ENCODE measurements at places on chromosomes 2 and 18. TPM values are rescaled to one million over a fixed set of nuclear protein-coding genes. Genes with fewer than 3 reads are reported as not detected.

Gene FBXO36
- 3.5 TPM for total RNA-seq

Gene SIGLEC15
- total RNA-seq = not detected

Gene POTEC
- total RNA-seq = not detected

Gene PLGLB1
- total RNA-seq = 4.6 TPM

Gene ASB18
- not detected for total RNA-seq

Gene CNDP1
- 0.59 TPM for total RNA-seq

Gene OR6B2
- total RNA-seq = not detected

Gene DPYSL5
- 201 TPM for total RNA-seq

DNA sequence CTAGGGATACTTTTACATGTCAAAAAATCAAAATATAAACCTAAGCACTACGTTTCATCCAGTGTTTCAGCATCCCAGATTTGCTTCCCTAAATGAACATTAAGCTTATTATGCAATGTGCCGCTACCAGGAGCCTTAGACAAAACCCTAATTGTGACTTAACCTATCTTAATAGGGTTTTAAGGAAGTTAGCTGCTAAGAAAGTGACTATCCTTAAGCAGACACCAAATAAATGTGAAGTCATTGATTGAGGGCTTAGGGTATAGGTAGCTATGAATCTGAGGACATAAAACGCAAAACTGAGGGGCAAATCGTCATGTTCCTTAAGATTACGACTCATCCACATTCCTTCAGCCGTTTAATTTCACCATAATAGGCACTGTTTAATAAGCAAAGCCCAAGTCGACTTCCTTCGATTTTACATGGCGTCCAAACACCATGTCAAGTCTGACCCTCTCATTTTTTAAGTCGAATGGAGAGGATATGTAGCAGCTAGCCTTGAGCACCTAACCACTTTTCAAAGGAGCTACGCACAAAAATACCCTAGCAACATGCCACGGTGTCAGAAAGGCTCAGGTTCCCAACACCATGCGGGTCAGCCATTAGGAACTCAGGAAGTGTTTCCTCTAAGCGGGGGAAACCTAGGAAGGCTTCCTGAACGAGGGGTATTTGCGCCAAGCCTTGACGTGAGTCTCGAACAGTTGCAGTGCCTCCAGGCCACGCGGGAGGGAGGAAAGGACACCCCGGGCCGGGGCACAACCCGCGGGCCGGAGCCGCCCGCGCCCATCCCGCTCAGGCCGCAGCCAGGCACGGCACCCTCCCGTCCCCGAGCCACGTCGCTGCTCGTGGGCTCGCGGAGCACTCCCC is 1.0 kb downstream of the HDLBP start:
- DNase-seq = no peak
- peak overlapping the region; percentile 90 for H3K27ac ChIP-seq
- peaks cover 55% of the 10 kb centered on the region for H3K4me1 ChIP-seq
- peaks cover 3% of the 10 kb centered on the region for H3K36me3 ChIP-seq
- peak overlapping the region; percentile 92 for H3K4me3 ChIP-seq

GRCh38 chr18:74631623-74632350 is 34.1 kb downstream of the ZNF407 start:
- H3K36me3 ChIP-seq = peaks cover 13% of the 10 kb centered on the region
- H3K27ac ChIP-seq = peak overlapping the region; percentile 54
- no peak for DNase-seq
- no peak overlapping the region for H3K4me3 ChIP-seq
- H3K27me3 ChIP-seq = no peaks in the 10 kb centered on the region

DNA sequence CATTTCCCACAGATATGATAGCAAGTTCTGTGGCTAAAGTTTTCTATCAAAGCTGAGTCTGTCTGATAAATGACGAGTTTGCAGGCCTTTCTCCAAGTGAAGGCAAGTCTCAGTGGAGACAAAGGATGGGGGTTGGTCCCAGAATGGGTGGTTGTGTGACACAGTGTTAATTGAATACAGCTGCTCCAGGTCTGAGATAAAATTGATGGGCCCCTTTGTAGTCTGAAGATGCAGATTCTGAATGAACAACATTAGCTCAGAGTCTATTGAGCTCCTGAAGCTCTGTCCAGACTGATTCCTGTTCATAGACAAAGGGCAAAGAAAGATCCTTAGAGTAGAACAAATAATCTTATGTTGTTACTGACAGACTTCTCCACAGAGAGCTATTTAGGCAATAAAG is 296.9 kb upstream of the CYRIA start:
- H3K4me3 ChIP-seq = no peak overlapping the region
- no peak for DNase-seq
- H3K36me3 ChIP-seq = no peaks in the 10 kb centered on the region
- peak overlapping the region; percentile 13 for H3K27ac ChIP-seq
- H3K4me1 ChIP-seq = peaks cover 18% of the 10 kb centered on the region

DNA sequence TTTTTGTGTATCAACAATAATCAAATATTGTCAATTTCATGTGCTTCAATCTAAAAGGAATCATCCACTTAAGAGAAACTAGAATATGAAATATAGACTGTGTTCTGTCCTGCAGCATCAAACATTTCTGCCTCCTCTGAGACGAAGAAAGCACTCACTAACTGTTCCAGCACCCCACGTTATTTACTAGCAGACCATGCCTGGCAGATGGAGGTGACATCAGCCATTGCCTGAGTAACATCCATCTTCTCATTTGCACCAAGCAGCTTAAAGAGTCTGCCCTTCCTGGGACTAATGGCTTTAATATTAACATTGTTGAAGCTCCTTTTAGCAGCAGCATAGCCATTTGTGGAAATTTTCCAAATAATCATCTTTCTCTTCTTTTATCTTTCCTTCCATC is 25.7 kb downstream of the SGPP2 start:
- DNase-seq = no peak
- no peak overlapping the region for H3K27ac ChIP-seq
- H3K27me3 ChIP-seq = no peaks in the 10 kb centered on the region
- H3K4me1 ChIP-seq = no peaks in the 10 kb centered on the region
- no peak overlapping the region for H3K4me3 ChIP-seq

DNA sequence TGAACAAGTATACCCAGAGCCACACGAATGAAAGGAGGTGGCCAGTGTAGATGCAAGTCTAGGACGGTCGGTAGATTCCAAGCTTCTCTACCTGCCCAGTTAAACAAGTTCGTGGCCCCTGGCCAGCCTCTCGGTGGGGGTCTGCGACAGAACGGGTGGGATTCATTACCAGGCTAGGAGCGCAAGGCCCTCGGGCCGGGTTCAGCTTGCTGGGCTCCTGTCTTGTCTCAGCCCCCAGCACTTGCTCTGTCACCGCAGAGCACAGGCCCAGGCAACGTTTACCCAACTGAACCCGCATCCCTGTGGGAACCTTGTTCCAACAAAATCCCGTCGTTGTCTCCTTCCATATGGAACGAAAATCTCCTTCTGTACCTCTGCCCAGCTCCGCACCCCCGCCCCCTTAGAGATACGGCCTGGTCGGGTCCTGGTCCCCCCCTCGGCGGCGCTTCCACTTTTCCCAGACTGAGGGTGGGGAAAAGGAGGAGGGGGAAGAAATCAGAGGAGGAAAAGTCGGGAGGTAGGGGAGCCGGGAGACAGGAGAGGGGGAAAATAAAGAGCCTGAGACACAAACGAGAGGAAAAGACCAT is 1.9 kb upstream of the EMX1 start:
- peak overlapping the region; percentile 67 for H3K4me3 ChIP-seq
- no peaks in the 10 kb centered on the region for H3K36me3 ChIP-seq
- peaks cover 66% of the 10 kb centered on the region for H3K27me3 ChIP-seq
- H3K27ac ChIP-seq = no peak overlapping the region

- H3K27ac ChIP-seq = no peak overlapping the region
- no peak for DNase-seq
- H3K36me3 ChIP-seq = no peaks in the 10 kb centered on the region
- H3K4me1 ChIP-seq = peaks cover 20% of the 10 kb centered on the region
- H3K27me3 ChIP-seq = no peaks in the 10 kb centered on the region
Measured at GRCh38 chr2:112629224-112629623, 16.5 kb upstream of the SLC20A1 start.

DNA sequence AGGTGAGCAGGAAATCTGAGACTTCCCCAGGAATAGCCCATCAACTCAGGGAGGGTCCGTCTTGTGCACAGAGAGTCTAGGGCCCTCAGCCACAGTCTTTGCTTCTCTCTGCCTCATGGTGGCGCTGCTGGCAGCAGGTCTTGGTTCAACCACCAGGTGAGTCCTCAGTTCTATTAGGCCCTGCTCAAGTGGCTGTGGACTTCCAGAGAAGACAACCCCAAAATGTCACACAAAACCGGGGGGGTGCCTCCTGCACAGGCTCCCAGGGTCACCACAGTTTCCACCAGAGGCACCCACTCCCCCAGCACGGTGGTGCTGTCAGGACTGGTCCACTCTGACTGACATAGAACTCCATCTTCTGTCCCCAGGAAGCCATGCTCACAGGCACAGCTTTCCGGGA is 2.4 kb upstream of the CHRNG start:
- no peak overlapping the region for H3K27ac ChIP-seq
- DNase-seq = no peak
- peaks cover 20% of the 10 kb centered on the region for H3K4me1 ChIP-seq
- H3K36me3 ChIP-seq = peaks cover 4% of the 10 kb centered on the region

DNA sequence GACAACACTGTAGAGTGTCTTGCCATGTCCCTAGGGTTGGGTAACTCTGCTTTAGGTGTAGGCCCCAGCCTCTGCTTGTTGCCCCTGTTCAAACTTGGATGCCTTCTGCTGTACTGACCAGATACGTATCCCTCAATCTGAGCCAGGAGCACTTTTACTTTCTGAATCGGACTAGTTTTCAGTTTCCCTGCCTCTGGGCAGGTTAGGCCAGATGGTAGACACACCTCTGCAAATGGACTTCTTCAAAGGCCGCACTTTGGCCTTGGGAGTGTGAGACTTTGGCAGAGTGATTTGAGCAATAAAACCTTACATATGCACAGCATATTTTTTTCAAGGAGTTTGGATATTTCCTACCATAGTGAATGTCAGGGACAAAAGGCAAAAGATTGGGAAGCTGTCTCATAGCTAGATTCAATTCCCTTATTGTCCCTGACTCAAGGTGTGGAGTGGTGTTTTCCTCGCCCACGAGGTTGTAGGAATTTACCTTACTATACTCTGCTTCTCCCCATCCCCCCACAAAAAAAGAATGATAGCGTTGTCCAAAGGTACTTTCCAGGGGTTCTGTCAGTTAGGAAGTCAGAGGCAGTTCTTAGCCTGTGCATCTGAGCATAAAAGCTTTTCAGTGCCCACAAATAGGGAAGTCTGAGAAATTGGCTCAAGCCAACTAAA is 15.3 kb upstream of the PARD3B start:
- H3K27me3 ChIP-seq = no peaks in the 10 kb centered on the region

- DNase-seq = no peak
- no peak overlapping the region for H3K4me3 ChIP-seq
- peak overlapping the region; percentile 54 for H3K27ac ChIP-seq
- peaks cover 16% of the 10 kb centered on the region for H3K36me3 ChIP-seq
- no peaks in the 10 kb centered on the region for H3K27me3 ChIP-seq
Measured at GRCh38 chr2:159637988-159638501, 21.7 kb upstream of the BAZ2B start.

GRCh38 chr2:69977186-69977585 is 15.8 kb upstream of the ASPRV1 start:
- no peaks in the 10 kb centered on the region for H3K36me3 ChIP-seq
- H3K27me3 ChIP-seq = no peaks in the 10 kb centered on the region
- no peak for DNase-seq

DNA sequence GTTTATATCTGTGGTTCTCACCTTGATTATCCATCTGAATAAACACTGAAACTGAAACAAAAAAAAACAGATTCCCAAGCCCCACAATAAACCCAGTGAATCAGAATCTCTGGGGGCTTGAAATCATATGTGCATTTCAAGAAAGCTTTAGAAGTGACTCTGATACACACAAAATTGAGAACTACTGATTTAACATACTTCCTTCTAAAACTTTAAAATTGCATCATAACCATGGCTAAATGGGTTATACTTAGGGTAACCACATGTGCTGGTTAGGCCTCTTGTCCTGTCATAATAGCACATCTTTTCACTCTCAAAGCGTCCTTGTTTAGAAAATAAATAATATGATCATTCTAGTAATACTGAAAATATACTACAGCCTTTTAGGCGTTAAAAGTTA is 100.9 kb downstream of the ATAD2B start:
- H3K4me3 ChIP-seq = no peak overlapping the region
- H3K4me1 ChIP-seq = no peaks in the 10 kb centered on the region
- DNase-seq = no peak
- H3K27ac ChIP-seq = no peak overlapping the region
- H3K27me3 ChIP-seq = no peaks in the 10 kb centered on the region

GRCh38 chr2:234135750-234136221 is 85.3 kb downstream of the SPP2 start:
- H3K4me1 ChIP-seq = peaks cover 15% of the 10 kb centered on the region
- DNase-seq = peak; percentile 66
- H3K27me3 ChIP-seq = no peaks in the 10 kb centered on the region
- no peaks in the 10 kb centered on the region for H3K36me3 ChIP-seq

DNA sequence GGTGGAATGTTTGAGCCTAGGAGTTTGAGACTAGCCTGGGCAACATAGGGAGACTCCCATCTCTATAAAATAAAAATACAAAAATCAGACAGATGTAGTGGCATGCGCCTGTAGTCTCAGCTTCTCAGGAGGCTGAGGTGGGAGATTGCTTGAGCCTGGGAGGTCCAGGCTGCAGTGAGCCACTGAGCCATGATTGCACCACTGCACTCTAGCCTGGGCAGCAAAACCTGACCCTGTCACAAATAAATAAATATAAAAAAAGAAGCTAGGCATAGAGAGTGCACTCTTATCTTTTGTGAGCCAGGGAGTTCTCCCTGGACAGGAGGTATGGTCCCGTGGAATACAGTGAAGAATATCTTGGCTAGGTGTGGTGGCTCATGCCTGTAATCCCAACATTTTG is 11.0 kb upstream of the KYNU start:
- H3K4me1 ChIP-seq = no peaks in the 10 kb centered on the region
- H3K27me3 ChIP-seq = no peaks in the 10 kb centered on the region
- no peak for DNase-seq
- H3K36me3 ChIP-seq = no peaks in the 10 kb centered on the region

DNA sequence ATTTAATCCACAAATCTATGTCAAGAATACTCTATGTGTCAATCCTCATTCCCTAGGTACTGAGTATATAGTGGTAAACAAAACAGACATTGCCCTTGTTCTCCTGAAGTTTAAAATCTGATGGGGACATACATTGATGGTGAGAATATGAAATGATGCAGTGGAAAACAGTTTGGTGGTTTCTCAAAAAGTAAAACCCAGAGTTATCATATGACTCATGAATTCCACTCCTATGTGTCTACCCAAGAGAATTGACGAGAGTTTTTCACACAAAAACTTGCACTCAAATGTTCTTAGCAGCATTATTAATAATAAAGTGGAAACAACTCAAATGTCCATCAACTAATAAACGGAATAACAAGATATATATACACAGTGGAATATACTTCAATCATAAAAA is 586.7 kb downstream of the CCDC85A start:
- peaks cover 6% of the 10 kb centered on the region for H3K27me3 ChIP-seq
- no peaks in the 10 kb centered on the region for H3K36me3 ChIP-seq
- no peak overlapping the region for H3K27ac ChIP-seq
- no peaks in the 10 kb centered on the region for H3K4me1 ChIP-seq
- no peak overlapping the region for H3K4me3 ChIP-seq

- H3K36me3 ChIP-seq = peaks cover 8% of the 10 kb centered on the region
- no peak overlapping the region for H3K27ac ChIP-seq
- H3K27me3 ChIP-seq = no peaks in the 10 kb centered on the region
Measured at GRCh38 chr2:3899536-3900155, 196.3 kb downstream of the DCDC2C start.
